Mucosa of gallbladder (tissue), 1 donor: ENCODE measurements at places on chromosomes 16 and 17. TPM values are rescaled to one million over a fixed set of nuclear protein-coding genes. Genes with fewer than 3 reads are reported as not detected.
A peak's percentile ranks its signal among the peaks of the same experiment; 100 is the strongest.

- no peak for DNase-seq
These were observed 98.2 kb downstream of the ADAMTS18 start for GRCh38 chr16:77336637-77337036.

- DNase-seq: no peak
These were observed 24.0 kb upstream of the ALDH3A1 start for GRCh38 chr17:19771971-19772630.

- no peak for DNase-seq
These were observed 4.2 kb upstream of the MAFG start for GRCh38 chr17:81931557-81932332.

DNA sequence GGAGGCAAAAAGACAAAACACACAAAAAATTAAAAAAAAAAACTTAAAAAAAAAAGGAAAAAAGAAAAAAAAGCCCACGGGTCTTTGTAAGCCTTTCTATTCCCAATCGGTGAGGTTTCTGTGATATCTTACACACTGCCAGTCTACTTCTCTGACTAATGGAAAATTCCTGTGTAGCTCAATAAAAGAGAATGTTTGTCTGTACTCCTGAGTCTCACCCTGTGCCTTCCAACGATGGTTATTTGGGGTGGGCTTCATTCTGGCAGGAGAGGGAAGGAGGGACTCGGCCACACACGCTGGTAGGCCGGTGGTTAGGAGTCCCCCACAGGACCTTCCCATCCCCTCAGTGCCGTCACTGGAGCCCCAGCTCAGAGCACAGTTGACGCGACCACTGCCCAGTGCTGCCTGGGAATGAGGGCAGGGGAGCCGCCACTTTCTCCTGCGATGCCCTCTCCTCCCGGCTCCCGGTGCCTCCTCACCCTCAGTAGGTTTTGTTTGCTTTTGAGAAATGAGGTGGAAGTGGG, 68.0 kb downstream of the AMFR start:
- DNase-seq: no peak

- no peak for DNase-seq
These were observed 12.7 kb downstream of the ELMO3 start for GRCh38 chr16:67211674-67212073.

DNA sequence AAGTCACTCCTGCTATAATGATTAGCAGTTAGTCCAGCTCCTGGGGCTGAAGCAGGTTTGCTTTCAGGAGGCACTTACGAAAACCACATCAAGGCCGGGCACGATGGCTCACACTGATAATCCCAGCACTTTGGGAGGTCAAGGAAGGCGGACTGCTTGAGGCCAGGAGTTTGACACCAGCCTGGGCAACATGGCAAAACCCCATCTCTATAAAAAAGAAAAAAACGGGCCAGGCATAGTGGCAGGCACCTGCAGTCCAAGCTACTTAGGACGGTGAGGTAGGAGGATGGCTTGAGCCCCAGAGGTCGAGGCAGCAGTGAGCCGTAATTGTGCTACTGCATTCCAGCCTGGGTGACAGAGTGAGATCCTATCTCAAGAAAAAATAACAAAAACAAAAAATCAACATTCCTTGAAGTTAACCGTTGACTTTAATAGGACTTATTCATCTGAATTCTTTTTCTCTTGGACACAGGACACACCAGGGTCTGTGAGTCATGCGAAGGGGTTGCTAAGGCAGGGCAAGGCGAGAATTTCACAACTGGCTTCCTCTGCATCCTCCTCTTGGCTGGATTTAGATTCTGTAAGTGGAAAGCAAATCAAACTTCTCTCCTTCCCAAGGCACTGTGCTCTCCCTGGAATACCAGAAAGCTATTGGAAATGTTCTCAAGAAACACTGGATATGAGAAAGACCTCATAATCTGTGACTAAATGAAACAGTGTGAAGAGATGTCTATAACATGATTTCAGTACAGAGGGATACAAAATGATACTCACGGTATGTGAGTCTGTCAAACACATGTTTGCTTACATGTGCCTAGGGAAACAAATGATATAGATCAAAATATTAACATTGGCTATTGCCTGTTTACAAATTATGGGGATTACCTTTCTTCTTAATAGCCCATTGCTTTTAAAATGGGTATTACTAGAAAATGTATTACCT, 99.5 kb downstream of the SYCE1L start:
- DNase-seq: no peak

DNA sequence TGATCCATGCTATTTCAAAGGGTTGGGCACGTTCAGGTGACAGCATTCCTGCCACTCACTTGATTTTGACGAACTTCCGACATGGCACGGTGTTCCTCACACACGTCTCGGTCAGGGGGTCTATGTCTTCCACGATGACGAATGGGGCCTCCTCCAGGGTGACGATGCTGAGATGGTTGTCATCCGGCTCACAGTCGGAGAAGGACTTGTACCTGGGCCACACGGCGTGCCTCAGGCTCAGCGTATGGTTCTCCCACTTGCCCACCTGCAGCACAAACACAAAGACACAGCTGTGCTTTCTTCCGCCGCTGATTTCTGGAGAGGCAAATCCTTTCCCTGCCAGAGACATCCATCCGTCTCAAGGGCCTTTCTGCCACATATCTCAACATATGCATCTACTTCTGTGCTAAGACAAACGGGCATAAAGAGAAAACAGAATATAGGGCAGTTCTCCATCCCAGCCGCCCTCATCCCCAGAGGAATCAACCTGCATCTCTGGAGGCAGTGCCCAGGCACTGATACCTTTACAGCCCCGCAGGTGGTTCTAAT, 332.5 kb downstream of the GRIN2A start:
- DNase-seq: no peak

- no peak for DNase-seq
These were observed 116.2 kb downstream of the C17orf67 start for GRCh38 chr17:56717471-56717870.

- DNase-seq: no peak
These were observed 399.8 kb downstream of the KCNJ2 start for GRCh38 chr17:70569128-70569527.

DNA sequence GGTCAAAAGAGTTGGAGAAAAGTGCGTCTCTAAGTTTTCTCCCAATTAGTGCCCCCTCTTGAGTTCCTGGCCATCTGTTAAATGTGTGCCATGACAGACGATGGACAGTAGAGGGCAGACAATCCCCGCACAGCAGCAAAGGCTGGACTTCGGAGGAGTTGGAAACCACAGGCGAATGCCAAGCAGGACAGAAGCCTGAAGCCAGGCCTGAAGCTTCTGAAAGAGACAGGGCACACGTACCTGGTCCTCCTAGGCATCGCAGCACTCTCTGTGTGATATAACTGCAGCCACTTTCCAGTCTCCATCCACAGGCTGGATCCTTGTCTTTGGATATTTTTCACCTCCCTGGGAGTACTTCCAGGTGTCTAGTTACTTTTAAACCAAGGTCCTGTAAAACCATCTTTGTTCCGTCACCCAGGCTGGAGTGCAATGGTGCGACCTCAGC, 14.5 kb downstream of the C17orf100 start:
- peak; percentile 77 for DNase-seq

DNA sequence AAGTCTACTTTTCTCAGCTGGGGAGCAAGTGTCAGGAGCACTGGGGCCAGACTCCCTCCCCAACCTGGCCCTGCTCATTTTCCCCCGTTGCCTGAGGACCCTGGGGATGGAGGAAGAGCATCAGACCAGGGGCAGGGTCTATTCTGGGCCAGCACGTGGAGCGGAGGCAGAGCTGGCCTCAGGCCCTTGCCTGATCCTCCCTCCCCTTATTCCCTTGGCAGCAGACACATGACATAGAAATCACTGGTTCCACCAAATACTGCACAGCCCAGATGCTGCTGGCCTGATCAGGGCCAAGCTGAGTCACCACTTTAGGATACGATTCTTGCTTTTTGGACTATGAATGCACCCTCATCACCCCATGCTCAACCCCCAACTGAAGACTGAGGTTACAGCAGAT, 15.8 kb upstream of the AGRP start:
- no peak for DNase-seq

DNA sequence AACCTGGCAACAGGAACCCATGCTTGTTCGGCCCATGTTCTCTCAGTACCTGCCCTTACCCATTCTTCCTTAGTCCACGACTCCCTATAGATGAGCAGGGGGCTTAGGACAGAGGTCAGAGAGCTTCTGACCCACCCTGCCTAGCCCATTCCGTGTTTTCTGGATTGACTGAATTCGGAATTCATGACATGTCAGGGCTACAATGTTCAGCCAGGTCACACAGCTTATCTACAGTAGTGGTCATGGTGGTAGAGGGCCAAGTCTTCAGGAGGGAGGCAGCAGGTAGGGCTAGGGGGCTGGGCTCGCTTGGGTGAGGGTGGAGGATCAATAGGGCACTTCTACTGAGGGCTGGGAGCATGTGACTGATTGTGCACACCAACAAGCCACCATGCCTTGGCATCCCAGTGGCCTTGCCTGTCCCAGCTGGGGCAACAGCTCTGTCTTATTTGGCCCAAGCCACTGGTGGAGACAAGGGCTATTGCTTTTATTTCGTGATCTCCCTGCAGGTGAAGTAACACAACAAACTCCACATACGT, 3.1 kb downstream of the HEXIM2 start:
- no peak for DNase-seq

- DNase-seq: no peak
These were observed 22.4 kb downstream of the ALDH3A2 start for GRCh38 chr17:19670908-19671307.

- no peak for DNase-seq
These were observed 79.9 kb downstream of the TOX3 start for GRCh38 chr16:52466994-52467393.

DNA sequence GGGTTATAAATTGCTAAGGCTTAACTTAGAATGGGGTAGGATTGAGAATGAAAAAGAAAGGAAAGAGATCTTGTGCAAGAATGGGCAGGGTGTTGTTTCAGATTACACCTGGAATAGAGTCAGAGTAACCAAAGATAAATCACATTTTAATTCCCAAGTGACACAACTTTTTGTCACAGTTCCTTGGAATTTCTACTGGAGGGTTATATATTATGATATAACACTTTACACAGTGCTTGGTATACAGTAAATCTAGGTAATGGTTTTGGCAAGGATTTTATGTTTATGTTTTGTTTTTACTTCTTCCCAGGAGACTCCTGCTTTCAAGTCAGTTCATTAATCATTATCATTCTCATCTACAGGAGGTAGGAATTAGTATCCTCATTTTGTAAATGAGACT, 115.7 kb upstream of the KCNJ16 start:
- no peak for DNase-seq

DNA sequence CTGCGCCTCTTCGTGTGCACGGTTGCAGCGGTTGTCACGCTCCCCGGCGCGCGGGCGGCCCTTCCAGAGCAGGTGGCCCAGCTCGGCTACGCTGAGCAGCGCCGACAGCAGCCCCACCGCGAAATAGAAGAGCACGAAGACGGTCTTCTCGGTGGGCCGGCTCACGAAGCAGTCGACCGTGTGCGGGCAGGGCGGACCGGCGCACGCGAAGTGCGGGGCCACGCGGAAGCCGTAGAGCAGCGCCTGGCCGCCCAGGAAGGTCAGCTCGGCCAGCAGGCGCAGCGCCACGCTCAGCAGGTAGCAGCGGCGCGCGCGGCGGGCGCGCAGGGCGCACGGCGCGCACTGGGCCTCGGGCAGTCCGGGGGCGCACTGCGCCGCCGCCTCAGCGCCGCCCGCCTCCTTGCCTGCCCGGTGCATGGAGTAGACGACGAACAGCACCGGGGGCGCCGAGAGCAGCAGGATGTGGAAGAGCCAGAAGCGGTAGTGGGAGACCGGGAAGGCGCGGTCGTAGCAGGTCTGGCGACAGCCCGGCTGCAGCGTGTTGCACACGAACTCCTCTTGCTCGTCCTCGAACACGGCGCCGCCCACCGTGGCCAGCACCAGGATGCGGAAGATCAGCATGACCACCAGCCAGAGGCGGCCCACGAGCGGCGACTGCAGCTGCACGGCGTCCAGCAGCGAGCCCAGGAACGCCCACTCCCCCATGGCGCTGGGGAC, 1.3 kb downstream of the GJD3 start:
- DNase-seq: no peak

PRR14 gene
- 68.9 TPM for total RNA-seq

SPATA22 gene
- total RNA-seq: 0.32 TPM

TNFRSF17 gene
- 0.46 TPM for total RNA-seq

CCL13 gene
- total RNA-seq: 1.5 TPM

TNFSF13 gene
- total RNA-seq: 120 TPM
